ENCODE measurements at places on chromosomes 12 and 14.

DNA sequence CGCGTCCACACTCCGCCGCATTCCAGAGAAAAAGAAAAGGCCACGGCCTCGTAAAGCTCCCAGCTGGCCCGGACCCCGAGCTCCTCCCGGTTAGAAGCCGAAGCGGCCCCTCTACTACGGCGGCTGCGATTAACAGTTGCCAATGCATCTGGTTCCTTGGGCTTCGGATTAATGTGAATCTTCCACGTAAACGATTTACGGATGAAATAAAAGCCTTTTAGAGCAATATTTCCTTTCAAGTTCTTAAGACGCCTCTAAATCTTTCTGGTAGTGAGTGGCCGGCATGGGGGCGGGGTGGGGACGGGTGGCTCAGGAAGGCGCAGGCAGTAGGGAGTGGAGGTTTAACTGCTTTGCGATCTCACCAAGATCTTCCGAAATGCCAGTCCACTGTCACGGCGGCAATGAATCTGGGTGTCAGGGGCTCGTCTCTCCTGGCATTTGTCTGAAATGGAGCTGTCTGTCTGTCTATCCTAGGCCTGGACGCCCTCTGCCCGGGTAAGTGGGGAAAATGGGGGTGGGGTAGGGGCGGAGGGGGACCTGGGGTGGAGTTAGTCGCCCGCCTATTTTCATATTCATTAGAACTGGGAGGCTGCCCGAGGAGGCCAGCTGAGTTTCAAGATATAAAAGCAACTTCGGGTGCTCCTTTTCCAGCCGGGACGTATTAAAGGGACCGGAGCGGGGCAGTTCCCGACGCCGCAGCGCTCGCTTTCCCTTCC lies 413 bp upstream of the ALX1 start:
- DNase-seq, result no peak

DNA sequence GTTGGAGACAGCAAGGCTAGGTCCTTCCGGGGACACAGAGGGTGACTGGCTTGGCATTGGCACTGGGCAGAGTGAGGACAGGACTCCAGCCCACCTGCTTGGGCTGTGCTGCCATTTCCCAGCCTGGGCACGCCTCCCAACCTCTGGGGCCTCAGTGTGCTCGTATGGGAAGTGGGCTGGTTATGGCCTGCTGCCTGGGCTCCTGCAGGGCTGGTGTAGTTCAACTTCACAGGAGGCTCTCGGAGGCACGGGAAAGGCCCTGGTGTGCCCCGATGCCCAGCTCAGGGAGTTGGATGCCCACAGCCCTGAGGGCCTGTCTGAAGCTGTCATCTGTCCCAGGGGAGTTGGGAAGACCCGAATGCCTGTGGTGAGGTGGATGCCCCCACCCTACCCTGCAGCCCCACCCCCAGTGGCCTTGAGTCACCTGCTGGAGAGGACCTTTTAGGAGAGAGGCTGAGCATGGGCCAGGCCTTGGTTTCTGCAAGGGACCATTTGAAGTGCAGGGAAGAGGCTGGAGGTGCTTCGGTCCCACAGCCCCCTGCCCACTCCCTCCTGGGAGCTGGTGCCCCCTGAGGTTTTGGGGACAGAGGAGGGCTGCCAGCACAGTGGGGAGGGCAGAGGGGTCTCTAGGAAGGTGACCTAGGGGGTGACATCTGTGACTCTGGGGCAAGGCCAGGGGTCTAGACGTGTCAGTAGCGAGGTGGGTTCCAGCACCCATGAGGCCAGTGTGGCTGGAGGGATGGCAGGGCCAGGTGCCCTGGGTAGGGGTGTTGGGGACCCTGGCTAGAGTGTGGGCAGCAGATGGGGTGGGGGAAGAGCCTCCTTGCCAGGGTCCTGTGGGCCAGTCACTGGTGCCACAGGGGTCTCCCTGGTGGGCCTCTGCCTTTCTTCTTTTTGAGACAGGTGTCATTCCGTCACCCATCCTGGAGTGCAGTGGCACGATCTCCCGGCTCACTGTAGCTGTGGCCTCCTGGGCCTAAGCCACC lies 9.1 kb downstream of the ULK1 start:
- no peak for DNase-seq

DNA sequence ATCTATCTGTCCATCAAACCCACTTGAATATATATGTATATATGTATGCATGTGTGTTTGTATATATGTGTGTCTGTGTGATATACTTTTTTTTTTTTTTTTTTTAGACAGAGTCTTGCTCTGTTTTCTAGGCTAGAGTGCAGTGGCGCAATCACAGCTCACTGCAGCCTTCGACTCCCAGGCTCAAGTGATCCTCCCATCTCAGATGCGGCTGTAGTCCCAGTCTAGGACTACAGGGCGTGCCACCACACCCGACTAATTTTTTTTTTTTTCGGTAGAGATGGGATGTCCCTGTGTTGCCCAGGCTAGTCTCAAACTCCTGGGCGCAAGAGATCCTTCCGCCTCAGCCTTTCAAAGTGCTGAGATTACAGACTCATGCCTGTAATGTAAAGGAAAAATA lies 13.0 kb upstream of the APOBEC1 start:
- no peak for DNase-seq

DNA sequence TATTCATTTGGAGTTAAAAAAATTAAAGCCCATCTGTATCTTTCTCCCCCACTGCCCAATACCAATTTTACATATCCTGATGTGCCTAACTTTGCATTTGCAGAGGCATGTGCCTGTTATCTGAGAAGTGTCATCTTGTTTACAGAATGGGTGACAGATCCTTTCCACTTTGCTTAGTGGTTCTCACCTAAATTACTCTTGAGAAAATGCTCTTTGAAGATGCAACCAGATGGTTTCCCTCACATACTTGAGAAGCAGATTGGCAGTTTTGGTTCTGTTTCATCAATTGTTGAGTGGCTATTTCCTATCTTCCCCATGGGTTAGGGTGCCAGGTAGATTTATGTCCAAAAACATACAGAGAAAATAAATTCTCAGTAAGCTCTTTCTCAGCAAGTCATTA lies 1051.4 kb upstream of the ATXN7L3B start:
- DNase-seq, result no peak

GRCh38 chr14:77917491-77918201 lies 117.7 kb downstream of the ADCK1 start:
- no peak for DNase-seq

DNA sequence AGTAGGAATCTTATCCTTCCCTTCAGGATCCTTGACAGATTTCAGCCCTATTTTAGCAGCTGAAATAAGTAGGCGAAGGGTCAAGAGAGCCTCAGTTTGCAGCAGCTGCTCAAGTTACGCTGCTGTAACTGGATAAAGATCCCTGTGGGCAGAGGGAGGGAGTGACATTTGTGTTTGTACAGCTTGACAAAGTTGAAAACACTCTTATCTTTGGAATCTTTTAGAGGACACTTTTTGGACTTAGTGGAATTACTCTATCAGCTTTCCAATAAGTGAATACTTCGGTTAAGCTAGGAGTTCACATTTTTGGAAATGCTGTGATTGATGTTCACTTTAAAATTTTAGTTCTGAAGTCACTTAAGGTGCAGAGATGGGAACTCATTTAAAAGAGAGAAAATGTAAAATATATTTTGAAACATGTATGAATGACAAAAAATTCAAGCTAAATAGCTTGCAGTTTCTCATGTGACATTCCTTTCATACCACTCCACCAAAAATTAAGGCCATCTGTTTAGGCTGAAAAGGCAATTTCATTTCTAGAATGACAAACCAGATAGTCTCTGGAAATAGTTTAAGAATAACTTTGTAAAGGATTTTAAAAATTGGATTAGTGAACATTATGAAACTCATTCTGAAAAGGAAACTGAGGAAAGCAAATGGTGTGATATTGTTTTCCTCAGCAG lies 55.2 kb downstream of the SLC38A4 start:
- DNase-seq, result no peak

DNA sequence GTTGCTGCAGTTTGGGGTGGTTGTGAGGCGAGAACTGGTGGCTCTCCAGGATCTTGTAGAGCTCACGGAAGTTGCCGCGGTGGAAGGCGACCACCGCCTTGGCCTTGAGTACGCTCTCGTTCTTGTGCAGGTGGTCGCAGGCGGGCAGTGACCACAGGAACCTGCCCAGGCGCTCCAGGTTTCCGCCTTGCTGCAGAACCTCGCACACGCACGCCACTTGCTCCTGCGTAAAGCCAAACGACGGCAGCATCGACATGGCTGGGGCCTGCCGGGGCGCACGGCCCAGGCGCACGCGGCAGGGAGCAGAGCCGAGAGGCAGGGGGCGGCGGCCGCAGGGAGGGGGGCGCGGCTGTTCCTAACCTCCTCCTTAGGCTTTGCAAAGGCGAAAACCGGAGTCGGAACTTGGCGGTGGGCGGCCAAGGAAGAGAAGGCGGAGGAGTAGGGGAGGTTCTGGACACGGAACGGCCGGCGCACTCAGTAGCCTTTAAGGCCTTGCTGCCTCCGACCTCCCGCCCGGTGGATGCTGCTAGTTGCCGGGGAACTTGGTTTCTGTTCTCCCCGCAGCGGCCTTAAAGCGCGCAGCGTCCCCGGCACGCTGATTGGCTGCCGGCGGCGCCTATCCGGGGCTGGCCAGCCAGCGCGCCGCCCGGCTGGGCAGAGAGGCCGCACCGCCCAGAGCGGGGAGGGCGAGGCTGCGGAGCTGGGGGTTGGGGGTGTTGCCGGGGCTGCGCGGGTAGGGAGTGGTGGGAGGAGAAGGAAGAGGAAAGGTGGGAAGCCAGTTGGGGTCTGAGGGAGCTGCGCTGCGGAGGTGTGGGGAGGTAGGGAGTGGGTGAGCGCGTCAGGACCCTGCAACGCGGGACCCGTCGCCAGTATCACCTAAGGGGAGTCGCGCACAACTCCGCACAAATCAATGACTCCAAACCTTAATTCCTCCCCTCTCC lies at the start of gene SIX1:
Gene SIX1, minus strand, starts transcription at position 544 of the 941 bp plus-strand sequence. Its CDS starts 288 bp downstream, at position 256.
- DNase-seq, result no peak
